ENCODE measurements at places on chromosomes 5 and 9.

DNA sequence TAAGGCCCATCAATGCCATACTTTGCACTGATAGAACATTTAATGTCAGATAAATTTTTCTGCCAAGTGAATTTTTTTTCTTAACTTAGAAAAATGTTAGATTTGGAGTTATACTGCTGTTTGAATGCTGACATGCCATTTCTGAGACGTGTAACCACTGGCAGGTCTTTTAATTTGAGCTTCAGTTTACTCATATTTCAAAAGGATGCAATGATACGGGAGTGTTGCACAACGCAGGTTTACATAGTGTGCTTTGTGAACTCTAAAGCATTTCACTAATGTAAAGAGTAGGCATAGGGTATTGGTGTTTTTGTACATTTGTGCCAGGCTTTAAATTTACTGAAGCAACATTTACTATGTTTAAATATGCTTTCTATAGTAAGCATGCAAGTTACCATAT, 4.2 kb downstream of the ZBTB43 start:
- DNase-seq, result no peak

GRCh38 chr5:159402311-159402710, 72.0 kb upstream of the IL12B start:
- no peak for DNase-seq

DNA sequence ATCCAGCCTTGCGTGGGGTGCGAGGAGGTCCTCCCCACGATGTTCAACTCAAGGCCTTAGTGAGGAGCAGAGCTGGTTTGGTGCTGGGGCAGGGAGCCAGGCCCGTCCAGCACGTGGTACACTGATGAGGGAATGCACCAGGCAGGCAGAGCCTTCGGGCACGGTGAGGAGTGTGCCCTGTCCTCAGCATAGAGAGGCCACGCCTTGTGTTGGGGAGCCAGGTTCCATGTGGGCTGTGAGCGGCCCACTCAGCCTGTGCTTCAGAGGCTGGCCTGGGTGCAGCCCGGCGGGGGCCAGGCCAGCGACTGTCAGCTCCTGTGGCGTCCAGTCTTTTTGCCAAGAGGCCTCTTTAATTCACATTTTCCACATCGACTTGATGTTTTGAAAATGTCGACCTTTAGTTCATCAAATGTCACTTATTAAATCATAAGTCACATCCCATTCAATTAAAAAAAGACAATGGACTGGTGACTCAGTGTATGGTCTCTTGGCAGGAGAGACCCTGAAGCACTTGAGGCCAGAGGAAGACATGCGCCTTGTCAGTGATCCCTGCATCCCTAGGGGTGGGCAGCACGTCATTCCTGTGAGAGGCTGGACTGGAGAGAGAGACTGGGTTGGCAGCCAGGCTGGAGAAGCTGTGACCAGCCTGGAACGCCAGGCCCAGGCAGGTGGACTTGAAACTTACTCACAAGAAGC, 21.7 kb downstream of the ERGIC1 start:
- DNase-seq, result no peak

- DNase-seq, result no peak
Observed at GRCh38 chr5:142296914-142297417, 27.9 kb downstream of the SPRY4 start.

DNA sequence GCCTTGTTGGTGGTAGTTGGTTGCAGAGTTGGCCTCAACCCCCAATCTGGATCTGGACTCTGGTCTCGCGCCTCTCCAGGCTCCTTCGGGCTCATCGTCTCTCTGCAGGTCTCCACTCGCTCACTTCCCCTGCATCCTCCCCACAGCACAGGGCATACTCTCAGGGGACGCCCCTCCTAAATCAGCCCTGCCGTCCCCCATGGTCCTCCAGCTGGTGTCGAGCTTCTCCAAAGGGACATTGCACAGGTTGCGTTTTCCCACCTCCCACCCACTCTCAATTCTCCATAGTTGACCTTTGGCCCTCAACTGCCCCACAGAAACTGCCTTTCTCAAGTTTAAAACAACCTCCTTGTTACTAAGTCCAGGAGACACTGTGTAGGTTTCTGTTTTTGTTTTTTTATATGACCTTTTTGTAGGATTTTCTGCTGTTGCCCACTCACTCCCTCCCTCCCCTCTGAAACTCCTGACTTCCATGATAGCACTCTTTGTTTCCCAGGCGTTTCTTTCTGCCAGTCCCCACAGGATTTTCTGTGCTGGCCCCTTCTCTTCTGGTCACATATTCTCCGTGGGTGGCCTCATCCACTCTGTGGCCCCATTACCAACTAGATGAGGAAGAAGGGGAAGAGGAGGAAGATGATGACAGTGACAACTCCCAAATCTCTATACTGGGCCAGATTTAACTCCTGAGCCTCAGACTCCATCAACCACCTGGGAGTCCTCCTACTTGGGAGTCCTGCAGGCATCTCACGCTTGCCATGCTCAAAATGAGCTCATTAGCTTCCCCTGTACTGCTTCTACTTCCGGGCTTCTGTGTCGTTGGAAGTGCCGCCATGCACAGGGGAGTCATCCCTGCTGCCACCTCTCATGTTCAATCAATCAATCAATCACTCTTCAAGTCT, 50.3 kb downstream of the ALG2 start:
- DNase-seq, result no peak

All from activated CD4-positive, alpha-beta T cell treated with anti-CD3 and anti-CD28 coated beads, Interleukin-2, Interleukin-4, amounts not matched to agents 100 ng/mL and 50 ng/mL, durations not matched to agents 16 hours and 8 hours (primary cell).